ENCODE measurements at places on chromosomes 2 and 18. TPM values are rescaled to one million over a fixed set of nuclear protein-coding genes. Genes with fewer than 3 reads are reported as not detected.
A peak's percentile ranks its signal among the peaks of the same experiment; 100 is the strongest.

- DNase-seq: no peak
Observed at GRCh38 chr2:165214093-165214492, 10.2 kb upstream of the SCN3A start.

DNA sequence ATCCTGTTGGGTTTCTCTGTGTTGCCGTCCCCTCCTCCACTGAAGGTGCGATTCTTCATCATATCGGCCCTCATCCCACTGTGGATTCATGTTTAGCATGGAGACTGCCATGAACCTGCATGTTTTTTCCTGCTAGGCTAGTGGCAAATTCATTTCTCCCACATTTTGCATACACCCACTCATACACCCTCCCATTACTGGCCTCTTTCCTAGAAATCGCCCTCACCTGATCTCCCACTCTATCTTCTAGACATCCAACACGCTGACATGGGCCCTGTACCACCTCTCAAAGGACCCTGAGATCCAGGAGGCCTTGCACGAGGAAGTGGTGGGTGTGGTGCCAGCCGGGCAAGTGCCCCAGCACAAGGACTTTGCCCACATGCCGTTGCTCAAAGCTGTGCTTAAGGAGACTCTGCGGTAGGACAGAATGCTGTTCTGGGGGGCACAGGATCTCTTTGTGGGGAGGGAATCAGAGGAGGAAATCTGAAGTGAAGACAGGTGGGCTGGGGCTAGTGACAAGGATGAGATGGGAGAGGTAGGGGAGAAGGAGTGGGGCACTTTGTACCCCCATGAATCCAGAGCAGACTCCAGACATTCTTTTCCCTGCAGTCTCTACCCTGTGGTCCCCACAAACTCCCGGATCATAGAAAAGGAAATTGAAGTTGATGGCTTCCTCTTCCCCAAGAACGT is 17.7 kb downstream of the PRKAG3 start:
- DNase-seq: no peak

- no peak for DNase-seq
Observed at GRCh38 chr2:199973703-199974102, 18.3 kb downstream of the MAIP1 start.

- DNase-seq: no peak
Observed at GRCh38 chr18:8717011-8717770, 11.8 kb downstream of the MTCL1 start.

The CYTIP gene
- total RNA-seq: 233 TPM

DNA sequence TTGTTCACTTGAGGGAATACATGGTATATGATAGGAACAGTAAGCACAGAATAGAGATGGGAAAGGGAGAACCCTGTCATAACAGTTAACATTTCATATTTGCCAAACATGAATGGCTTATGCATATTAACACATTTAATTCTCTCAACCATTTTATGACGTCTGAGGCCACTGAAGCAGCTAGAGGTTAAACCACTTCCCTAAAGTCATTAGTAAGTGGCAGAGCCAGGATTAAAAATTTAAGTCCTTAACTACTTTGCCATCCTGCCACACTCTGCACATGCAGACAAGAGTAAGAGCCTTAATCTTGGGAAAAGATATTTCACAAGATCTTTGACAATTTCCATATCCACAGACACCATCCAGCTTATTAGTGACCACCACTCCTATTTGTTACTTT is 2.1 kb downstream of the LIPT1 start:
- DNase-seq: no peak

- no peak for DNase-seq
Observed at GRCh38 chr2:217875556-217876252, 127.1 kb downstream of the TNS1 start.

GRCh38 chr18:22847392-22847791 is 85.7 kb upstream of the RBBP8 start:
- DNase-seq: no peak

The IL36RN gene
- not detected for total RNA-seq

DNA sequence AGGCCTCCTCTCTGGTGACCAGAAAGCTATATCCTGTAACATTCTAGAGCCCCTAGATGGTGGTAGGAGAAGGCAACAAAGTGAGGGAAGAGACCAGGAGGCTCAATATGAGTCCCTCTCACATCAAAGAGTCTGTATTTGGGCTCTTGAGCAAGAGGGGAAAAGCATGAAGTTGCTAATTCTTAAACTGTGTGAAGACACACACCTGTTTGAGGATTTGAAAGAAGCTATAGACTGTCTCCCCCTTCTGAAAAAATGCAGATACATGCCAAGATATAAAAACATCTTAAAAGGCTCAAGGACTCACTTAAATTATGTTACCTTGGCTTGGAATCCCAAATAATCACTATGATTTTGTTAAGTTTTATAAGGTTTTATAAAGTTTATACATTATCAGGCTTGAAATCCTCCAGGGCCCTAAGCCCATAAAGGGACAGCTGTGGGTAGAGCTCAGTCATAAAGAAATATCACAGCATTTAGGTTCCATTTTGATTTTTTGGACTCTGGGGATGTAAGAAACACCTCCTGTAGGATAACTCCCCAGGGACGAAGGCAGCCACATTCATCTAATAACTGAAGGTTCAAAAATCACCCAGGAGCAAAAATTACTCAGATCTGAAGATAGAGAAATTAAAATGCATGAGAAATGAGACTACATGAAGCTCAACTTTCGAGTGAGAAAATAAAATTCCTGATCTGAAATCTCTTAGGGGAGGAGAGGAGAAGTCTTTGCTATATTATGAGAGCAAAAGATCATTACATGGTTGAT is 136.1 kb upstream of the LGALSL start:
- no peak for DNase-seq

- DNase-seq: no peak
Observed at GRCh38 chr2:102438578-102438977, 15.6 kb downstream of the IL18RAP start.

GRCh38 chr2:227608561-227609338 is 5.9 kb downstream of the SCYGR3 start:
- peak; percentile 30 for DNase-seq

The ETAA1 gene
- total RNA-seq: 13.0 TPM

DNA sequence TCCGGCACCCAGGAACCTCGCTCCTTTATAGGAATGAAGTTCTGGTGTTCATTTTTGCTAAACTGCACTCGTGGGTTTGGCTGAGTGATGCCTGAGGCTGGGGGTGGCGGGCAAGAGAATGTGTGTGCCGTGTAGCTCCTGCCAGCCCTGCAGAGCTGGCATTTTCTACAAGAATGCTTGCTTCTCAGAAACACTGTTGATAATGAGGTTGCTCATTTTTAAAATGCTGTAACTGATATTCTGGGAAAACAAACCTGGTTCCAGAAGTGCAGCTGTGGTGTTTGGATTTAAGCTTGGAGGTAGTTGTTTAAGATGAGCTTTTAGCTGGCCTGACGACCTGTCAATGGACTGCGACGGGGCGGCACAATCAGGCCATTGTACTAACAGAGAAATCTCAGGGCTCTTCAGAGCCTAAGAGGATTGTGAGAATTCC is 511.9 kb upstream of the TNP1 start:
- DNase-seq: no peak

GRCh38 chr2:174343343-174343622 is 8.5 kb downstream of the SP9 start:
- DNase-seq: no peak

- DNase-seq: no peak
Observed at GRCh38 chr2:24231461-24231881, 56.6 kb downstream of the FAM228A start.

DNA sequence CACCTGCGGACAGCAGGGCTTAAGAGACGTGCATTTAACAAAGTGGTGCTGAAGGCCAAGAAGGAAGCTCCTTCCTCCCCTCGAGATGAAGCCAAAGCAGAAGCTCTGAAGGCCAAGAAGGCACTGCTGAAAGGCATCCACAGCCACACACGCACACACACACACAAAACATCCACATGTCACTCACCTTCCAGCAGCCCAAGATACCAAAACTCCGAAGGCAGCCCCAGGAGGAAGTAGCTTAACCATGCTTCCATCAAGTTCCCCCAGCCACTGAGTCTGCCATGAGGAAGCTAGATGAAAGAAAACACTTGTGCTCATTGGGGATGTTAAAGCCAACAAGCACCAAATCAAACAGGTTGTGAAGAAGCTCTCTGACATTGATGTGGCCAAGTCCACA is 175.7 kb upstream of the POU3F3 start:
- no peak for DNase-seq

- DNase-seq: no peak
Observed at GRCh38 chr2:20755132-20755800, 67.6 kb downstream of the LDAH start.

GRCh38 chr18:62525608-62526007 is 2.8 kb downstream of the ZCCHC2 start:
- no peak for DNase-seq

The ZNF516 gene
- total RNA-seq: 6.9 TPM

- DNase-seq: no peak
Observed at GRCh38 chr2:199983534-199983933, 28.2 kb downstream of the MAIP1 start.

GRCh38 chr2:86274918-86275275 is 62.5 kb downstream of the REEP1 start:
- DNase-seq: no peak

DNA sequence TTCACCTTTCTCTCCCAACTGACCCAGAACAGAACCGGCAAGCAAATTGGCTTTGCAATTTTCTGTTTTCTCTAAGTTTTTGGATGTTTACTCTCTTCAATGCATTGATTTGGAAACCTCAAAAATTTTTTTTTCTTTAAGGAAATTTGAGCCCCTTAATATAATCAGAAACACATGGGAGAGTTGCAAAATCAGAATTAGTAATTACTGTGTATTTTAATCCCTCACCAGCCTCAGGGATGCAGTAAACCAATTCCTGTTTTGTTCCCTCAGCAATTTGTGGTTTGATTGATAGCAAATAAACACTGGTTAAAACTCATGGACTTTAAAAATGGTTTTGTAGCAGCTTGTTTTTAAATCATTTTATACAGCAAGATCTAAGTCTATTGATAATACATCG is 281.5 kb downstream of the NEDD4L start:
- DNase-seq: no peak

Data from activated naive CD8-positive, alpha-beta T cell treated with anti-CD3 and anti-CD28 coated beads, Interleukin-2, amount 10 ng/mL, durations not matched to agents 7 days and 5 days (primary cell).